ENCODE measurements at places on chromosomes 2 and 18.

DNA sequence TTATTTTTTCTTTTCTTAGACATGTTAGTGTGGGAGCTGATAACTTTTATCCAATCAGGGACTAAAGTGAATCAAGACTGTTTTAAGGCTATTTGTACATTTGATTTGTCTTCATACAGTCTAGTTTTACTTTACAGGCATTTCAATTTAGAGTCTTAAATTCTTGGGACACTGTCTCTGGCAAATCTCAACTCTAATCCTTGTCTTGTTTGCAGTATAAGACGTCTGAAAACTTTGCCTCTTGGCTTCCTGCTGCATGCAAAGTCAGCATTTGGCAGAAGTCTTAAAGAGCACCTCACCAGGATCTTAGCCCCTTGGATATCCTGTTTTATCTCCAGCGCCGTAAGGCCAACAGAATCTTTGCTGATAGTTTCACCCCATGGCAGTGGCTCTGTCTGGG, 30.3 kb downstream of the SPOPL start:
- no peak for DNase-seq

DNA sequence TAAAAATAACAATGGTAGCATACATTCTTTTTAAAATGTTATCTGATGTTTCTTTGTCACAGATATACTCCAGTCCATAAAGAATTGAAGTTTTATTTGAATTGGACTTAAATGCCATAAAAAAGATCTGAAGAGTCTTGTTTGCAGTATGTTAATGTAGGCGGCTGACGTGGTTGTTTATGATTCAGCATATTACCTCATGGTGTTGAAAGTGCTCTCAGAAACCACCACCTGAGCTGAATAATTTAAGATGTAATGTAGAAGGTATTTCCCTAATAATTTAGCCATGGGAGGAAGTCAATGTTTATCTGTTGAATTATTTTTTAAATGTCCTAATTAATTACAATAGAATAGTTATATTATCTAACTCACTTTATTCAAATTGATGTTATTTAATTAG, 58.6 kb upstream of the CHN1 start:
- DNase-seq, result no peak

GRCh38 chr2:220552790-220553535, 925.5 kb downstream of the SLC4A3 start:
- DNase-seq, result no peak

DNA sequence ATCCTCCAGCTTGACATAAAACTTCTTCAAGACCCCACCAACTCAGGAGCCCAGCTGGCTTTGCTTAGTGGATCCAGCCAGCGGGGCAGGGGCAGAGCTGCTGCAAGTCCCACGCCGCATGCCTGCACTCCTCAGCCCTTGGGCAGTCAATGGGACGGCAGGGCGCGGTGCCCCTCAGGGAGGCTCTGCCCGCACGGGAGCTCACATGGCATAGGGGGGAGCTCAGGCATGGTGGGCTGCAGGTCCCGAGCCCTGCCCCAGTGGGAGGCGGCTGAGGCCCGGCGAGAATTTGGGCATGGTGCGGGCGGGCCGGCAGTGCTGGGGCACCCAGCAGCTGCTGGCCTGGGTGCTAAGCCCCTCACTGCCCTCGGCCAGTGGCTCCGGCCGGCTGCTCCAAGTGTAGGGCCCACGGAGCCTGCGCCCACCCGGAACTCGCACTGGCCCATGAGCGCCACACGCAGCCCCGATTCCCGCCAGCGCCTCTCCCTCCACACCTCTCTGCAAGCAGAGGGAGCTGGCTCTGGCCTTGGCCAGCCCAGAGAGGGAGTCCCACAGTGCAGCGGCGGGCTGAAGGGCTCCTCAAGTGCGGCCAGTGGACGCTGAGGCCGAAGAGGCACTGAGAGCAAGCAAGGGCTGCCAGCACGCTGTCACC, 27.2 kb downstream of the IDH1 start:
- DNase-seq, result no peak

DNA sequence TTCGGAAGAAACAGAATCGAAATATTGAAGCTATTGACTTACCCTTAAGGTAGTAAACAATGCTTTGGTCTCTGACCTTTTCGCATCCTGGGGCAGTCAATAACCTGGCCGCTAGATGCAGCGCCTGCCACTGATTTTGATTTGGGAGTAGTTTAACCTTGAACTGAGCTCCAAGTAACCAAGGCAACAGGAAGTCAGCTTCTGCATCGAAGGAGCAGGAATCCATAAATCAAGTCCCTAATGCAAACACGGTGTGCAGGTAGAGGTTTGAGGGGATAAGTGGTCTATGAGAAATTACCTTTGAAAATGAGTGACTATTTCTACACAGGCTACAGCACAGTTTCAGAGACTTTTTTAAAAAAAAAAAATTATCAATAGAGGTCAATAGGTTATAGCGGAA, 353.5 kb downstream of the SETBP1 start:
- no peak for DNase-seq

- no peak for DNase-seq
Measured at GRCh38 chr2:227460070-227460485, 11.9 kb upstream of the AGFG1 start.

GRCh38 chr18:64513401-64513800, 364.5 kb upstream of the LINC00305 start:
- no peak for DNase-seq

All from breast epithelium (tissue), 4 donors.